ENCODE measurements at places on chromosomes 2 and 18.

DNA sequence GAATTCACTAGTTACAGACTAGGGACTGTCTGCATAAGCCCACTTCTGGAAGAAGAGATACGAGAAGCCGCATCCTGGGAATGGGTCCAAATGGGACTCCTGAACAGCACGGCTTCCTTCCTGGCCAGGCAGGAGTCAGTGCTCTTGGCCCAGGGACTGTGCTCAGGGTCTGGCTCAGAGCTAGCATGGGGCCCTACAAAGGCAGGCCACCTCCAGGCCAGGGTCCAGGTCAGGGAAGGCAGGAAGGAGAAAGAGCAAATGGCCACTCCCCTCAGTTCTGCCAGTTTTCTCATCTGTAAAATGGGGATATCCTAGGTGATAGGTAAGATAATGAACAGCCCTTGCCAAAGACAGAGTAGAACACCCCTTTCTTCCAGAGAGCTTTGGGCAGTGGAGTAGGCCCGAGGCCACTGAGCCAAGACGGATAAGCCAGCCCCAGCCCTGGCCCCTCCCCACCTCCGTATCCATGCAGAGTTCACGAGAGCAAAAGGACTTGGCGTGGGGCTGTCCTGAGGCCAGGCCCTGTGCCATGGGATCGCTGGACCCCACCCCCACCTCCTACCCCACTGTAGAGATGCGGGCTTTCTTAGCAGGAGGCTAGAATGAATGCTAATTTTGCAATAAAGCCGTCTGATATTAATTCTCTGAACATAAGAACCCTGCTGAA is 190.1 kb downstream of the MGAT5 start:
- DNase-seq: no peak

DNA sequence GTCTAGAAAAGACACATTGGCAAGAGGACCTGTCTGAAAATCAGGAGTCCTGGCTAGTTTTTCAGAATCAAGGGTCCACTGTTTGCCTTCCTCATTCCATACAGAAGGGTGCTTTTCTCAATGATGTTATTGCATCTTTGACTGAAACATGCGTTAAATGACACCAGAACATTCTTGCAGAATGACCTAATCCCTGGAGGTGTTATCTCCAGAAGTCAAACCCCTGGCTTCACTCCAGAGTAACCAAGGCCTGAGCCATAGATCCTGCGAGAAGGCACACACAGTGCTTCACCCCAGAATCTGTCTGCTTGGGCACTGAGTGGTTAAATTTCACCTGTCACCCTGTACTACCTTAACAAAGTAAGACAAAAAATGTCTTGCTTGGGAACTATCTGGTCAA is 1055.2 kb upstream of the FANCL start:
- no peak for DNase-seq

- no peak for DNase-seq
These were observed 21.1 kb upstream of the CHMP3 start for GRCh38 chr2:86584151-86584913.

GRCh38 chr2:206230060-206230762 is 44.3 kb upstream of the ZDBF2 start:
- DNase-seq: no peak

DNA sequence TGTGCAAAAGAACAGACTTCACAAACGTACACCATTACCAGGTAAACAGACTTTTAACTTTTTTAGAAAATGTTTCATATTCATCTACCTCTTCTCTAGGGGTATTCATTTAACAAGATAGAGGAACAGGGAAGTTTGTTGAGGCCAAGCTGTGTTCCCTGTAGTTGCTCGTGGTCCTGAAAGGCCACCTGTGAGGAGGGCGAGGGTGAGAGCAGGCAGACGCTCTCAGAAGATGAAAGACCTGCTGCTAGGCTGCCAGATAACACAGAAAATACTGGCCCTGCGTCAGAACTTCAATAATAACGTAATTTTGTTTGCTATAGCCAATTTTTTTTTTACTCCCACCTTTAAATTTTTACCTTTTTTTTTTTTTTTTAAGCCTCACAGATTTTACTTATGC is 42.0 kb downstream of the SOCS6 start:
- no peak for DNase-seq

DNA sequence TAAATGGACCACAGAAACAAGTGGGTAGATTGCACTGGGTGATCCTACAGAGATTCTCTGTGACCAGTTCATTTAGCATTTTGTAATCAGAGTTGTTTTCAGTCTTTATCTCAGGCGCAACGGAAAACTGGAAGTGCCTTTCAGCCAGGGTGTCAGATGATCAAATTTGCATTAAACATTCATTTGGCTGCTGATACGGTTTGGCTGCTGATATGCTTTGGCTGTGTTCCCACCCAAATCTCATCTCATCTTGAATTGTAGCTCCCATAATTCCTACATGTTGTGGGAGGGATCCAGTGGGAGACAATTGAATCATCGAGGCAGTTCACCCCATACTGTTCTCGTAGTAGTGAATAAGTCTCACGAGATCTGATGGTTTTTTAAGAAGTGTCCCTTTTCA is 1396.1 kb upstream of the TMEFF2 start:
- no peak for DNase-seq

GRCh38 chr2:68387408-68388350 is 22.6 kb downstream of the PLEK start:
- no peak for DNase-seq

- no peak for DNase-seq
These were observed 193.5 kb downstream of the PRKCE start for GRCh38 chr2:45844796-45845457.

DNA sequence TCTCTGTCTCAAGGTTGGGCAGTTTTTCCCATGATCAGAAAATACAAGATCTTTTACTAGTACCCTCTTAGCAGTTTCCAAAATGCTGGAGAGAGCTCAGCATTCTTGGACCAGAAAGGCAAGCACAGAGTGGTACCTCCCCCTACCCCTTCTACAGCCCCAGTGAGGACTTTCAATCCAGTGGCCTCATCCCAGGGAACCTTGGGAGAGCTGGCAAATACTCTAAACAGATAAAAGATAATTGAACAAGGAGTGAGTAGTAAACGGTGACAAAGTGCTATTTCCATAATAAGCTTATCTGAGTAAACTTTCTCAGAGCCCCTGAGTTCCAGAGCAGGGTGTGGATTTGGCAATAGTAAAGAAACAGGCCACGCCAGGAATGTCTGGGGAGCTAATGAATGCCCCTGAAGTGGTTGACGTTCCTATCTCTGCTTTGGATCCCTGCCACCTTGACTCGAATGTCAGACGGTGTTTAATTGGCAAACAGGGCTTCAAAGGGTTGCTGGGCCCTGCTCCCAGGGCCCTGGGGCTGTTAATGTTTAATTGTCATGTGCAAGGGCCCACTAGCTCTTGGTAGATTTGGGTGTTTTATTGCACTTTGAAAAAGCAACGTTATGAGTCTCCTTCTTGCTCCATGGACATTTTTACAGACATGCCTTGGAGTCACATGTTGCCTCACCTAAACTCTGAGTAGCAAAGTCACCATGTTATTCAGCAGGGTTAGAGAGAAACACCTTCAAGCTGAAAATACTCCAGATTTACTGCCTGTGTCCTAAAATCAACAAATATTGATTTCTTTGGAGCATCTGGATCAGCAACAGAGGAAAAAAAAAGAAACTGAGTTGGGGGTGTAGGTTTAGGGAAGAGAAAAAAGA is 239.9 kb downstream of the CYRIA start:
- no peak for DNase-seq

- DNase-seq: no peak
These were observed 57.2 kb downstream of the CDC42EP3 start for GRCh38 chr2:37614061-37614738.

DNA sequence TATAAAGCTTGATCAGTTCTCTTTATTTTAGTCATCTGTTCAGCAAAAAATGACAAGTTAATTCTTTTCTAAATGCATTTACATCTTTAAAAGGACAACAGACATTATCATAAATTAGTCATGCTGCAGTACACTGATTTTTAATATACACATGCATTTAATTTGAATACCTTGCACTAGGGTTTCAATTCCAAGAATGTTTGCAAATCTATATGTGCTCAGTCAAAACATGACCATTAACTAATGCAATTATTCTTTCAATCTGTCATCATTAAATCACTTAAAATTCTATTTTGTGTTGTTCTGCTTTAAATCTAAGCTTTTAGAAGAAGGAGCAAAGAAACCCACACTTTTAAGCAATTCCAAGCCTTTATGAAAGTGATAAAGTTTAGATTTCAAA is 342.6 kb downstream of the THSD7B start:
- no peak for DNase-seq

DNA sequence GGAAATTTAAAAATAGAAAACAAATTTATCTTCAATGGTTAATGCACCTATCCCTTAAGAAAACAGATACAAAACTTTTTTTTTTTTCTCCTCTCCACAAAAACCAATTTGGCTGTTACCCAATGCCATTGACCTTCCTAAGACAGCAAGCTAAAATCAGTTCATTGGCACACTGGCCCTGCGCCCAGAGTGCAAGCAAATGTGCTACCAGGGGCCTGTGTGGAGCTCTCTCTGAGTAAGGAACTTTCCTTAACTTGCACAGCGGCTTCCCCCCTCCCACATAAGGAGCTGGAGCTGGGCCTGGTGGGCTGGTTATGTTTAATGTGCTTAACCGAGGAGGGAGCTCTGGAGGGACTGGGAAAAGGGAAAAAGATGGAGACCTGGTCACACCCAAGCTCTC is 17.6 kb upstream of the POU3F3 start:
- no peak for DNase-seq

DNA sequence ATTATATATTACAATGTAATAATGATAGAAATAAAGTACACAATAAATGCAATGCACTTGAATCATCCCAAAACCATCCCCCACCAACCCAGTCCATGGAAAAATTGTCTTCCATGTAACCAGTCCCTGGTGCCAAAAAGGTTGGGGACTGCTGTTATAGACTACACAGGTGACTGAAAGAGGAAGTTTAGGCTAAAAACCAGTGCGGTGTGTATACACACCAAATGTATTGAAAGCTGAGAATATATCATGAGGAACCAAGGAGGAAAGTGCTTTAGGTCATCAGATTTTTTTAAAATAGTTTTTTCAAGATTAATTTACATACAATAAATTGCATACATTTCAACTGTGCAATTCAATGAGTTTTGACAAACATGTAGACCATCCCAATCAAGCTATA is 20.5 kb upstream of the C1D start:
- DNase-seq: no peak

- DNase-seq: no peak
These were observed 20.4 kb downstream of the C18orf54 start for GRCh38 chr18:54378057-54378456.

GRCh38 chr2:153464395-153464794 is 14.2 kb downstream of the RPRM start:
- DNase-seq: no peak

GRCh38 chr2:45919160-45919650 is 267.7 kb downstream of the PRKCE start:
- no peak for DNase-seq

DNA sequence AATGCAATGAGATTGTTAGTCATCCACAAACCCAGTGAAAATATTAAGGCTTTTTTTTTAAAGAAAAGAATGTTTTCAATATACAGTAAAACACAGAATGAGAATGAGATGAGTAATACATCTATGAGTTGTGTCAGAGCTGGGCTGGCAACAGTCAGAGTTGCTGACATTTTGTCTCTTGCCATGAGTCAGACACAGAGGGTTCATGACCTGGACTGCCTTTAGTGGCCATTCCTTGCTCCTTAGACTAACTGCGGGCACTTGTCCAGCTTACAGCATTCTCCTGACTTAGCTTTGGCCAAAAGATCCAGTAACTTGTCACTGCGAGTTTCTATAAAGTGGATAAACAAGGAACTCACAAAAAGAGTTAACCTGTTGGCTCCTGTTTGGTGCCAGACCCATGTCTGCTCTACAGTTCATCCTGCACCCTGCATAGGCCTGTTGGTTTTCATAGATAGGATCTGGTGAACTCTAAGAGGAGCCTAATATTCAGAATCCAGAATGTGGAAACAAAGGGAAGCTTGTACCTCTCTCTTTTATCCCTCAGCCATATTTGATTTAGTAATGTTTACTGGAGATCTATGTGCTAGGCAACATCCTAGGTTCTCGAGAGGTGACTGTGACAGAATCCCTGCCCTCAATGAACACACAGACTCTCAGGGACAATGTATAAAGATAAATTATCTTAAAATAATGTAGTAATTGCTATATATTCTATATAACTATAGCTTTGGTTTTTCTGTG is 391.5 kb upstream of the VWC2L start:
- DNase-seq: peak; percentile 52

DNA sequence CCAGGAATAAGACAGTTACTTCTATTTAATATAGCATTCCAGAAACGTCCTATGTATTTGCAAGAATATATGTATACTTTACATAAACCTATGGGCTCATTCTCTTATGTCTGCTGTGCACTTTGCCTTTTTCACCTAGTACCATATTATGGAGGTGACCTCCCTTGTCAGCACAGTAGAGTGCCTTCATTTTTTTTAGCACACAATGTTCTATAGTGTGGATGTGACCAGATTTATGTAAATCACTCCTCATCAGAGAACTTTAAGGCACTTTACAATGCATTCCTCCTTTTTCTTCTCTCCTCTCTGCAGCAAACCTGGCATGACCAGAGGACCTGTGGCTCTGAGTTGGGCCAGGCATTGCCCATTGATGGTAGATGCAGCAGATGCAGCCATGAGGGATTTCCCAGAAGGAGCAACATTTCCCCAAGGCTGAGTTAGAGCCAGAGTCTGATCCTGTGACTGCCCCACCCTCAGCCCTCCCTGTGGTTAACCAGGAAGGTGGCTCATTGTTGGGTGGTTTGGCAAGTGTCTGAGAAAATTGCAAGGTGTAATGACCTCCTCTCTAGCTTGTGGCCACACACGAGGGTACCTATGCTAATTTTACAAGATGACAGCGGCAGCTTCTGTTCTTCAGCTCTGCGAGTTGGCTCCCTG is 76.5 kb upstream of the DLX2 start:
- DNase-seq: no peak

- DNase-seq: no peak
These were observed 56.8 kb downstream of the SRD5A2 start for GRCh38 chr2:31523871-31524492.

- DNase-seq: no peak
These were observed 383.2 kb upstream of the SLC14A2 start for GRCh38 chr18:45232061-45232460.

- no peak for DNase-seq
These were observed at the start of gene REEP1 for GRCh38 chr2:86337244-86337835. REEP1 (minus strand) TSS chr2:86337626; CDS start chr2:86337510, 116 bp downstream.

DNA sequence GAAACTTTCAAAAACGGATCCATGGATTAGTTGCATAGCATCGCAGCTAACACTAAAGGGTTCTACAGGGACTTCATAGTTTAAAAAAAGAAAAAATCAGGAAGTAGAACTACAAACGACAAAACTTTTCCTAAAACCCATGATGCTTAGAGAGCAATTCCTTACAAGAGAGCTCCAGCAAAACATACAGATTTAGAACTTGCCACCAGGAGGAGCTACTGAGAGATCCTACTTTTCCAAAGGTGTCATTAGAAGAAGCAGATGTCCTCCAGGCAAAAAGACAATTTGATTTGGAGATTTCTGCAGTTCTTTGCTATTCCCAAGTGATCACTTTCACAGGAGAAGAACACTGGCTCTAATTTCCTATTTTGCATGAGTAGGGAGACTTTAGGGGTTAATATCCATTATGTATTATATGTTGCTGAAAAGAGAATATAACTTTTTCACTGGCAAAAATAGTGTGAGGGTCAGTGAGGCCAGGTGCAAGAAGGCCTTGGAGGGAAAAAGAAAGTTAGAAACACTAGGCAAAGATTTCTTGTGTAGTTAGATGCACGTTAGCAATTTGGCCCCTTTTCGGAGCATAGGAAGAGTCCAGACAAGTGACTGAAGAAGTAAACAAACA is 436.2 kb downstream of the SUCLG1 start:
- no peak for DNase-seq
